ENCODE measurements at places on chromosomes 3 and 15.

DNA sequence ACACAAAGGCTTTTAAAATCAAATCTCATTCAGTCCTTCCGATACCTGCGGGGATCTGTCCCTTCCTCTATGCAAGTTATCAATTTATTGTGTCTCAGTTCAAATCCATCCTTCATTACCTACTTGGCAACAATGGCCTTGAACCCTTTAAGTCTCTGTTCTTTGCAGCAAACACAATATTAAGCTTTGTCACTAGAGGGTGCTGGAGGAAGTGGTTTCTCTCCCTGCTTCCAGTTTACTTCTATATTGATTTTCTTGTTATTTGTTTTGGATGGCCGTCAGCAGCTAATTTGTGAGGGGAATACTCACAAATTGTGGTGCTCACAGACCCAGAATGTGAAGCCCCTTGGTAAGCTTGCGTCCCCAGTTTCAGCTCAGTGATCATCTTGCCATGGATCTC lies 278.3 kb downstream of the FGF12 start:
- no peak overlapping the region for H3K27ac ChIP-seq
- no peak overlapping the region for H3K4me3 ChIP-seq
- no peaks in the 10 kb centered on the region for H3K4me1 ChIP-seq
- H3K36me3 ChIP-seq, result no peaks in the 10 kb centered on the region

GRCh38 chr3:45513041-45513440 lies 81.5 kb upstream of the LIMD1 start:
- H3K27me3 ChIP-seq, result no peaks in the 10 kb centered on the region
- H3K36me3 ChIP-seq, result peaks cover 11% of the 10 kb centered on the region
- H3K27ac ChIP-seq, result no peak overlapping the region
- no peak for DNase-seq
- no peak overlapping the region for H3K4me3 ChIP-seq

- H3K36me3 ChIP-seq, result no peaks in the 10 kb centered on the region
- H3K4me1 ChIP-seq, result no peaks in the 10 kb centered on the region
- no peak for DNase-seq
- no peaks in the 10 kb centered on the region for H3K27me3 ChIP-seq
- H3K4me3 ChIP-seq, result no peak overlapping the region
- no peak overlapping the region for H3K27ac ChIP-seq
These were observed 184.9 kb downstream of the NEK10 start for GRCh38 chr3:27184261-27184660.

DNA sequence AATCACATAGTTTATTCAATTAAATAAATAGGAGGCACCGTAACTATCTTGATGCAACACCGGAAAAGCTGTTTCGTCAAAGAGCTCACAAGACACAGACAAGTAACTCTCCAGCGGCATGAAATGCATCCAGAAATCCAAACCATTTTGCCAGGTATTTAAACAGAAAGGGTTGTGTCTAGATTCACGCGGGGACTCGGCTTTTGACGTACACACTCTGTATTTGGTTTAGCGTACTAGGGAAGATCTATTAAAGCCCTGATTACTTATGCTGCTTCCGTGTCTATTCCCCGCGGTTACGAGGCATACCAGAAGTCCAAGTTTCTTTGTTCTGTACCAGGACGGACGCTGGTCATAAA lies 718 bp downstream of the BNIP2 start:
- peak; percentile 11 for DNase-seq
- H3K4me3 ChIP-seq, result peak overlapping the region; percentile 70
- H3K36me3 ChIP-seq, result peaks cover 12% of the 10 kb centered on the region
- H3K27me3 ChIP-seq, result no peaks in the 10 kb centered on the region
- H3K4me1 ChIP-seq, result peaks cover 29% of the 10 kb centered on the region
- H3K27ac ChIP-seq, result peak overlapping the region; percentile 94

DNA sequence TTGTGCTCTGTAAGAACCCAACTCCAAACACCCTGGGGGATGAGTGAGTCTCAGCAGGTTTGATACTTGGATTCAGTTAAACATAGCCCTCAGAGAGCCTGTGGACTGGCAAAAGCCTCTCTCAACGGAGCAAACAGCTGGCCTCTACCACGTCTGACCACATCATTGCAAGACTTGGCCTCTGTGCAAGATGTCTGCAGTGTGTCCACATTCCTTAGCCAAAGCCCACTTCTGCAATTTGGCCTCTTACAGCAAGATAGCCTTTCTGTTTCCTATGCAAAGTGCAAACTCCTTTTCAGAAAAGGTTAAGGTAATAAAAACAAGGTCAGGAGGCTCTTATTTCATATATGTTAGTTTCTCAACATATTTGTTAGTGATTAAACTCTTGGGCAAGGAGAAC lies 27.9 kb downstream of the FBN1 start:
- DNase-seq, result no peak
- no peaks in the 10 kb centered on the region for H3K4me1 ChIP-seq
- peaks cover 3% of the 10 kb centered on the region for H3K27me3 ChIP-seq
- no peak overlapping the region for H3K4me3 ChIP-seq

GRCh38 chr3:49013738-49014660 lies 4.4 kb downstream of the DALRD3 start:
- no peak overlapping the region for H3K27ac ChIP-seq
- peaks cover 44% of the 10 kb centered on the region for H3K36me3 ChIP-seq
- H3K4me3 ChIP-seq, result no peak overlapping the region

- no peak overlapping the region for H3K27ac ChIP-seq
- no peaks in the 10 kb centered on the region for H3K27me3 ChIP-seq
- DNase-seq, result no peak
- H3K36me3 ChIP-seq, result no peaks in the 10 kb centered on the region
- H3K4me3 ChIP-seq, result no peak overlapping the region
These were observed 10.4 kb downstream of the PTPRG start for GRCh38 chr3:61571516-61572336.

DNA sequence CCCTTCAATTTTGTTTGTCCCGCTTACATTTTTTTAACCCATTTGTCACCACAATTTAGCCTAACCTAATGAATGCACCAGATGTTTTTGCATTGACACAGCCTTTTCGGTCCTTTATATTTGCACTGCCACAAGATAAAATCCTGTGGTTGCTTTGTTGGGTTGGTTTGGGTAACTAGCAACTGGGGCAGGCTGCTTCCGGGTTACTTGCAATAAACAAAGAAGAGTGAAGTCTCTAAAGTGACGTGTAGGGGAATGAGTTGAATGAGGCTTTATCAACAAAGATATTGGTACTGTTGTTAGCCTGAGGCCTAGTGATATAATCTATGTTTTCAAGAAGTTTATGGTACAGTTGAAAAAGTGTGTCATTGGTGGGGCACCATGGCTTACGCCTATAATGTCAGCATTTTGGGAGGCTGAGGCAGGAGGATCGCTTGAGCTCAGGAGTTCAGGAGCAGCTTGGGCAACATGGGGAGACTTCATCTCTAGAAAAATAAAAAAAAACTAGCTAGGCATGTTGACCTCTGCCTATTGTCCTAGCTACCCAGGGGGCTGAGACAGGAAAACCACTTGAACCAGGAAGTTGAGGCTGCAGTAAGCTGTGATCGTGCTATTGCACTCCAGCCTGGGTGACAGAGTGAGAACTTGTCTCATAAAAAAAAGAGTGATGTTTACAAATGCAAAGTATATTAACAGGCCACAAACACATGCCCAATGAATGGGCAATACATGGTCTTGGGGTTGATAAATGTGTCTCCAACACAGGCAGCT lies 121.8 kb downstream of the OXSM start:
- peak; percentile 16 for DNase-seq
- no peak overlapping the region for H3K4me3 ChIP-seq
- H3K36me3 ChIP-seq, result no peaks in the 10 kb centered on the region
- H3K4me1 ChIP-seq, result no peaks in the 10 kb centered on the region
- peak overlapping the region; percentile 82 for H3K27ac ChIP-seq
- no peaks in the 10 kb centered on the region for H3K27me3 ChIP-seq

- peaks cover 3% of the 10 kb centered on the region for H3K36me3 ChIP-seq
- peaks cover 30% of the 10 kb centered on the region for H3K4me1 ChIP-seq
- no peak for DNase-seq
- no peak overlapping the region for H3K4me3 ChIP-seq
- H3K27ac ChIP-seq, result peak overlapping the region; percentile 62
- no peaks in the 10 kb centered on the region for H3K27me3 ChIP-seq
These were observed 7.5 kb upstream of the COLQ start for GRCh38 chr3:15528854-15529537.

DNA sequence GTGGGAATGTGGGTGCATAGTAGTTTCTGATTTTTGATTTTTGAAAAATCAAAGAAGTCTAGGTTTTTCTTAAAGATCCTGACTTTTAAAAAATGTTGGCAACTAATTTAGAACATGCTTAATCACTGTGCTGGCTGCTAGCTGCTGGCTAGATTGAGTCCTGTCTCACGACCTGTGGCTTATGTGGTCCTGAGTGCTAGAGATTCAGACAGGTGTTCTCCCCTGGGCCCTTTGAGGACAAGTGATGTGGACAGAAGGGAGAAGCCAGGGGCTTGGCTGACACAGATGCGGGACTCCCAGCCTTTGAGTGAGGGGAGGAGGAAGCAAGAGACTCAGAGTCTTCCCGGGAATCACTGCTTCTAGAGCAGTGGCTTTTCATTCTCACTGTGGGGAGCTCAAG lies 47.5 kb downstream of the CORO2B start:
- DNase-seq, result no peak
- H3K4me3 ChIP-seq, result no peak overlapping the region
- H3K36me3 ChIP-seq, result no peaks in the 10 kb centered on the region
- no peak overlapping the region for H3K27ac ChIP-seq
- no peaks in the 10 kb centered on the region for H3K4me1 ChIP-seq
- H3K27me3 ChIP-seq, result peaks cover 34% of the 10 kb centered on the region

DNA sequence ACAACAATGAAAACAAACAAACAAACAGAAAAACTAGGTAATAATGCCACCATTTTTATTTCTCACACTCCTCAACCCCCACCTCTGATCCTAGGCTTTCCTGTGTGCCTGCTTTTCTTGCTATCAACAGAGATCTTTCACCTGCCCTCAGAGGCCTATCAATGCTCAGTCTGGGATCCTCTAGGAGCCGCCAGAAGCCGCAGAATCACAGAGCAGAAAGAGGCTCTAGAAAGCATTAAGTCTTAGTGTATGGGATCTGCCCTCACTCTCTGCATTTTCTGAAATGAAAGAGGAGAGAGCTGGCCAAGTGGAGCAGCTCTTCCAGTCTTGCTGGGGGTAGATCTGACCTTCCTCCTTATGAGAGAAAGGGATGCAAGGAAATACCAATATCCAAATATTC lies 306.8 kb downstream of the TUSC7 start:
- H3K4me3 ChIP-seq, result no peak overlapping the region
- H3K36me3 ChIP-seq, result no peaks in the 10 kb centered on the region
- DNase-seq, result no peak
- H3K27me3 ChIP-seq, result no peaks in the 10 kb centered on the region
- no peak overlapping the region for H3K27ac ChIP-seq

DNA sequence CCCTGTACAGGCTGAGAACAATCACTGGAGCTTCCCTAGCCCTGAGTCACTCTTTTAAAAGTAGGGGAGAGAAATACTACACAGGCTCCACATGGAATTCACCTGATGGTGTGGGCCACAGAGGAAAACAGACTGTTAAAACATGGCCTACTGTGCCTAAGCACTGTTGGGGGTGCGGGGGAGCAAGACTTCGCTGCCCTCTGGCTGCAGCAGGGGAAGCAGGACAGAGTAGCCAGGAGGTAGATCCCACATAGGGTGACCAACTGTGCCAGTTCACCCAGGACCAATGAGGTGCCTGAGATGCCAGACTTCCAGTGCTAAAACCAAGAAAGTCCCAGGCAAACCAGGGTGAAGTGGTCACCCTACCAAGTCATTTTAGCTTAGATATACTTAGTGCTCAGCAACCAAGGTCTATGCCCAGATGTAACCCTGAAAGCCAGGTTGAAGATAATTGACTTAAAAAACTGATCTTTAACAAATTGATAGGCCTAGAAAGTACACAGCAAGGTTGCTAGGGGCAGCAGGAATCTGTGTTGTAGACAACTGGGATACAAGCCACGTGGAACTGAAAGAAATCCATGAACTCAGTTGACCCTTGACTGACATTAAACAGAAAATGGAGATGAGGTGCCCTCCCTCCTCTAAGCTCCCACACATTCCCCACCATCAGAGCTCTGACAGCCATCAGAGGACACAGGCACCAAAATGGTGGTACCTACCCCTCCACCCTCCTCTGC lies 344.2 kb upstream of the PPP2R3A start:
- DNase-seq, result no peak
- H3K27me3 ChIP-seq, result no peaks in the 10 kb centered on the region
- H3K4me3 ChIP-seq, result no peak overlapping the region
- no peaks in the 10 kb centered on the region for H3K36me3 ChIP-seq

DNA sequence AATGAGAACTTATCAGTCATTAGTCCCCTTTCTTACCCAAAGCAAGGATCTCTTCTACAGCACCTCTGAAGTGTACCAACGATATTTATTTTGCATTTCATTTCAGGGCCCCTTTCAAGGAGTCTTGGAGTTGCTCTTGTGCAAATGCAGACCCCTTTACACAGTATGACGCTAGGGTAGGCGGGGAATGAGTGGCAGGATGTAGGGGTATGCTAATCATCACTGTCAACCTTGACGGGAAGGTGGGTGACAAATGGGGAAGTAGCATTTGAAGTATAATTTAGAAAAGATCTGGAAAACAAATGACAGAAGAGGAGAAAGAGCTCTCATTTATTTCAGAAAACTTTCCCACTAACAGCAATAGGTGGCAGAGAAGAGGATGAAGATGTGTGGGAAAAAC lies 94.4 kb downstream of the LRRN1 start:
- H3K4me1 ChIP-seq, result no peaks in the 10 kb centered on the region
- H3K4me3 ChIP-seq, result no peak overlapping the region
- H3K27me3 ChIP-seq, result no peaks in the 10 kb centered on the region
- H3K27ac ChIP-seq, result no peak overlapping the region
- no peaks in the 10 kb centered on the region for H3K36me3 ChIP-seq

All from T-cell (primary cell).